ENCODE measurements at places on chromosomes 5 and 9.

- no peak for DNase-seq
Measured at GRCh38 chr5:119828541-119828940, 199.2 kb downstream of the FAM170A start.

DNA sequence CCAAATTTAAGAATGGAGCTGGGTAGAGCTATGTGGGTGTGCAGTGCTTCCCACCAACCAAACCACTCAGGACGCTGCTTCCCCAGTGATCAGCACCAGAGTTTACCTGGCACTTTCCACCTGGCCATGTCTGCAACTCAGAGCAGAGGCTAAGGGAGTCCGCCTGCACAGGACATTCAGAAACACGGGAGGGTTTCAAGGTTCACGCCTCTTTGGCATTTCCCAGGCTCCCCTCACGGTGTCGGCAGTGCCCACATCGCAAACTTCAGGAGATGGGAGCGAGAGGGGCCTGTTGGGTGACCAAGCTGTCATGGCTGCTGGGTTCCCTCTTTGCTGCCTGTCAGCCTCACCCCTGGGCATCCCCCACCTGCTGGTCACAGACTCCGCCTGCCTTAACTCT lies 161.5 kb downstream of the NXNL2 start:
- no peak for DNase-seq

DNA sequence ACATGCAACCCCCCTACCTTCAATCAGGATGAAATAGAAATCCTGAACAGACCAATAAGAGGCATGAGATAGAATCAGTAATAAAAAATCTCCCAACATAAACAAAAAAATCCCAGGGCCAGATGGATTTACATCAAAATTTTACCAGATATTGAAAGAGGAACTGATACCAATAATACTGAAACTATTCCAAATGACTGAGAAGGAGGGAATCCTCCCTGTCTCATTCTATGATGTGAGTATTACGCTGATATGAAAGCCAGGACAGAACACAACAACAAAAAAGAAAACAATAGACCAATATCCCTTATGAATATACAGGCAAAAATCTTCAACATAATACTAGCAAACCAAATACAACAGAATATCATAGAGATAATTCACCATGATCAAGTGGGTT lies 109.0 kb upstream of the SMC2 start:
- no peak for DNase-seq

DNA sequence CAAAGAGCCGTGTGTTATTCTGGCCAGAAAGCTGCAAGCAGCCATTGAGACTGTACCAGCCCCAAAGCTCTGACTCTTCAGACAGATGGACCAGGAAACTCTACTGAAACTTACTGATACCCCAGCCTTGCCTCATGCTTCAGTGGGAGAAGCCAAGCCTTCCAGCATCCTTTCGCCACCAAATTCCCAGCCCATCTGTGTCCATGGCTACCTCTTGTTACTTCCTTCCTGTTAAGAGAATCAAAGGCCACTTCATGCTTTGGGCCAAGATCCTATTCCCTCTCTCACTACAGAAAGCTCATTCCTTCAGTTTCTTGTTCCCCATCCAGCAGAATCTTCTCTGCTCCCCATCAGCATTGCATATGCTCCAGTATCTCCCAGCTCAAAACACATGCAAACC lies 46.9 kb upstream of the FREM1 start:
- no peak for DNase-seq

DNA sequence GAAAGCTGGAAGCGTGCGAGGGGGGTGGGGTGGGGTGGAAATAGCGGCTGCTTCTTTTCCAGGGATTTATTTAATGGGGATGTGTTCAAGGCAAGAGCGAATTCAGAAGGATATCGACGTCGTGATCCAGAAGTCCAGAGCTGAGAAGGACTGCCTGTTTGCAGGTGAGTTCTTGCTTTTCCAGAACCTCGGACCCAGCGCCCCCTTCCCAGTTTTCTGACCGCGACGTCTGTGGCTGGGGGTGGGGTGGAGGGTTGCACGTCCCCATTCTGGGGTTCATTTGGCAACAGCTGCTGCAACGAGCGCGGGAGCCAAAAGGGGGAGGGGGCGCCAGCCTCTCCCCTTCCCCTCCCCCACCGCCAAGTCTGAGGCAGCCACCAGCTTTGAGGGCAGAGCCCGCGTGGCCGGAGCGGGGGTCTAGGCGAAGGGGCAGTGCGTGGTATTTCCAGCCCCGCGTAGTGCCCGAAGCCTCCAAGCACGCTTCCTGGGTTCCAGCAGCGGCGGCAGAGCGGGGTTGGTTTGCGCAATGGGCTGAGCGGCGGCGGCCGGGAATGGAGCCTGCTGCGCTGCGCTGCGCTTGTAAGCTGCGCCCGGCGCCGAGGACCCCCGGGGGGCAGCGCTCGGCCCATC lies 701 bp downstream of the PARP8 start:
- DNase-seq = peak; percentile 56

GRCh38 chr9:90259311-90260246 lies 383.0 kb downstream of the DIRAS2 start:
- no peak for DNase-seq

Measured in activated CD4-positive, alpha-beta T cell treated with anti-CD3 and anti-CD28 coated beads, Interleukin-2, Interleukin-6, amounts not matched to agents 100 ng/mL and 50 ng/mL, durations not matched to agents 16 hours and 8 hours (primary cell).